ENCODE measurements at places on chromosomes 12 and 14. TPM values are rescaled to one million over a fixed set of nuclear protein-coding genes. Genes with fewer than 3 reads are reported as not detected.

PDE3A gene
- not detected for total RNA-seq

AP5M1 gene
- 31.1 TPM for total RNA-seq

P2RX2 gene
- not detected for total RNA-seq

NOS1 gene
- total RNA-seq, result not detected

RNU7-1 gene
- not detected for total RNA-seq

USP5 gene
- 112 TPM for total RNA-seq

- no peak for DNase-seq
These were observed 272.2 kb downstream of the ALG10B start for GRCh38 chr12:38588624-38589305.

VRTN gene
- total RNA-seq, result not detected

CACNA2D4 gene
- total RNA-seq, result 4.3 TPM

- DNase-seq, result no peak
These were observed 10.5 kb upstream of the SMCO2 start for GRCh38 chr12:27436029-27436428.

DNA sequence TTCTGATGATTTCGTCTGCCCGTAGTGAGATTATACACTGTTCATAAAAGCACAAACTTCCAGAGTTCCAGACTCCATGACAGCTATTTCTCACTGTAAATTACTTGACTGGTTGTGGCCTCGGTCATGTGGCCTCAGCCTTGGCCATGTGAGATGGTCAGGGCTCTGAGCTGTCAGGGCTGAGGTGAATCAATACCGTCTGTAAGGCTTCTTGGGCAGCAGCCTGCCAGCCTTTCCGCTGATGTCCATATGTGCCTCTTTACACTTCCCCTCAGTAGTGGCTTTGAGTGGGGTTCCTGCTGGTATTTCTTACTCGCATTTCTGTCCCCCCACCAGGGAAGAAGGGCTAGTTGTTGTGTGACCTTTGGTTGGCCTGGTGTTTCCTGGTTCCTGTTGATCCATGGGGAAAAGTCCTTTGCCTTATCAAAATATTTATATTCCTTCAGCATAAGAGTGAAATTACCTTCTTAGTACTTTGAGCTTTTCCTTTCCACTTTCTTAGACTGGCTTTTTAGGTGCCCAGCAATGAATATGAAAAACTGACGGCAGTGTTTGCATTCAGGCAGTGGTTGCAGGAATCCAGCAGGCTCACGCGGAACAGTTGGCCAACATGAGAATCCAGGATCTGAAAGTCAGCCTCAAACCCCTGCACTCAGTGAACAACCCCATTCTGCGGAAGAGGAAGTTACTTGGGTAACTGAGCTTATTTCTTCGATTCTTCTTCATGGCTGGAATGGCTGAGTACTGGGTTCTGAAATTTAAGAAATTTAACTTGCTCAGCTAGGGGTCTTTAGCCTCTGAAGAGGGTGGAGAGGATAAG lies 46.1 kb downstream of the MAPKAPK5 start:
- no peak for DNase-seq

PZP gene
- not detected for total RNA-seq

DNA sequence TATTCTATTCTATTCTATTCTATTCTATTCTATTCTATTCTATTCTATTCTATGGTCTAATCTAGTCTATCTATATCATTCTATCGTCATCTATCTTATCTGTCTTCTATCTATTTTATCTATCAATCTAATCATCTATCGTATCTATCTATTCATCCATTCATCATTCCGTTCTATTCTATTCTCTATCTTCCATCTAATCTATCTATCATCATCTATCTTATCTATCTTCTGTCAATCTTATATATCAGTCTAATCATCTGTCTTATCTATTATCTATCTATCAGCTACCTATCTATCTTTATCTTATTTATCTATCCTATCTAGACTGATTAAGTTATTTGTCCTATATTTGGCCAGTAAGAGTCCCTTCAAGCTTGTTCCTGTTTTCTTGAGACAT lies 831.5 kb upstream of the TMEM132C start:
- no peak for DNase-seq

GRCh38 chr14:49770212-49770817 lies 2.4 kb downstream of the KLHDC2 start:
- DNase-seq, result no peak

DNA sequence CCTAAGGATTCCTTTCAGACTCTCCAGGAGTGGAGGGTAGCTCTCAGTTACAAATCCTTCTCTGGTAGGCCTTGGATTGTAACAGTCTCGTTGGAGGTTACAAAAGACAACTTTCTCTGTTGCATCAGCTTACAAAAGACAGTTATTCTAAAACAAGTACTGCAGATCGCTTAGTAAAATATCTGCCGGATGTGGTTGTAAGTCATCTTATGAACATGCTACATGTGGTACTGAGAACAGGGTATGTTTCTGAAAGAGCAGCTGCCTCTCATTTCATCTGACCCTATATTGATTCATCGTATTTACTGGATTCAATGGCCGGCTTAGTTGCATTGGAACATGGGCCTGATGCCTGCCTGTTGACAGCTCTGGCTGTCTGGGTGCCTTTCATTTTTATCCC lies 157.4 kb downstream of the PTCSC3 start:
- no peak for DNase-seq

GRCh38 chr14:76146976-76147375 lies 4.7 kb upstream of the GPATCH2L start:
- no peak for DNase-seq

DNA sequence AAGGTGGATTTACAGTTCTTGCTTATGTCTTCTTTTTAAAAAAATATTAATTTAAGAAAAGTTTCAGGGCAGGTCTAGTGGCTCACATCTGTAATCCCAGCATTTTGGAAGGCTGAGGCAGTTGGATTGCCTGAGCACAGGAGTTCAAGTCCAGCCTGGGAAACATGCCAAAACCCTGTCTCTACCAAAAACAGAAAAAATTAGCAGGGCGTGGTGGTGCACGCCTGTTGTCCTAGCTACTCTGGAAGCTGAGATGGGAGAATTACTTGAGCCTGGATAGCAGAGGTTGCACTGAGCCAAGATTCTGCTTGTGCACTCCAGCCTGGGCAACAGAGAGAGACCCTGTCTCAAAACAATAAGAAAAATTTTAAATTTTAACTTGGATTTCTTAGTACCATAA lies 5.4 kb upstream of the TAS2R46 start:
- no peak for DNase-seq

ERG28 gene
- 14.9 TPM for total RNA-seq

- DNase-seq, result no peak
These were observed 4.5 kb downstream of the ACOT6 start for GRCh38 chr14:73616831-73617230.

KLRD1 gene
- total RNA-seq, result 6.9 TPM

GRCh38 chr14:49767270-49767570 lies 733 bp upstream of the KLHDC2 start:
- no peak for DNase-seq

- no peak for DNase-seq
These were observed 148.1 kb downstream of the KIF26A start for GRCh38 chr14:104286496-104286895.

DNA sequence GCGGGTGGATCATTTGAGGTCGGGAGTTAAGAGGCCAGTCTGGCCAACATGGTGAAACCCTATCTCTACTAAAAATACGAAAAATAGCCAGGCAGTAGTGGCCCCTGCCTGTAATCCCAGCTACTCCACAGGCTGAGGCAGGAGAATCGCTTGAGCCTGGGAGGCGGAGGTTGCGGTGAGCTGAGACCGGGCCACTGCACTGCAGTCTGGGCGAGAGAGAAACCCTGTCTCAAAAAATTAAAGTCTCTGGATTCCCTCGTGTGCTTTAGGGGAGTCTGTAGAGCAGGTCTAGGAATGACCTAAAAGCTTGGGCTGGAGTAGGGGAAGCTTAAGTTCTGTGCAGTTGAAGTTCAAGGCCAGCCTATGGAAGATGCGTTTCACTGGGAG lies 697 bp upstream of the TULP3 start:
- DNase-seq, result no peak

GRCh38 chr12:98823012-98823411 lies 177.9 kb downstream of the APAF1 start:
- no peak for DNase-seq

GRCh38 chr14:95087619-95088018 lies 69.7 kb downstream of the DICER1 start:
- DNase-seq, result no peak

DNA sequence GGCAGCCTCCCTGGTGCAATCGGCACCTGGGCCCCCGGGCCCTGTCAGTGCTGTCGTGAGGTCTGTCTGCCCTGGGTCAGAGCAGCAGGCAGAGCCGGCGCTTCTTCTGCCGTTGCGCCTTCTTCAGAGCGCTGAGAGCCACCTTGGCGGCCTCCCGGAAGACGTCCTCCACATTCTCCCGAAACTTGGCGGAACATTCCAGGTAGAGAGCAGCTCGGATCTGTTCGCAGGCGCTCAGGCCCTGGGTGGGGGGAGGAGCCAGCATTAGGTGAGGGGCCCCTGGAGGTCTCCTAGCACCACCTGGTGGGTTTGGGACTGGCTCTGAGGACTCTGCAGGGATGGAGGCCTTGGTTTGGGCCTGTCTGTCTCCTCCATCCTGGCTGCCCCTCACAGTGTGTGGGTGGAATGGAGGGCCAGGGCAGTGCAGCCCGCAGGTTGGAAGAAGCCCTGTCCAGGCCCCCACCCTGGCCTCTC lies 14.0 kb downstream of the RHOF start:
- no peak for DNase-seq

CRADD gene
- total RNA-seq, result 11.3 TPM
